ENCODE measurements at places on chromosomes 3 and 15. TPM values are rescaled to one million over a fixed set of nuclear protein-coding genes. Genes with fewer than 3 reads are reported as not detected.

DNA sequence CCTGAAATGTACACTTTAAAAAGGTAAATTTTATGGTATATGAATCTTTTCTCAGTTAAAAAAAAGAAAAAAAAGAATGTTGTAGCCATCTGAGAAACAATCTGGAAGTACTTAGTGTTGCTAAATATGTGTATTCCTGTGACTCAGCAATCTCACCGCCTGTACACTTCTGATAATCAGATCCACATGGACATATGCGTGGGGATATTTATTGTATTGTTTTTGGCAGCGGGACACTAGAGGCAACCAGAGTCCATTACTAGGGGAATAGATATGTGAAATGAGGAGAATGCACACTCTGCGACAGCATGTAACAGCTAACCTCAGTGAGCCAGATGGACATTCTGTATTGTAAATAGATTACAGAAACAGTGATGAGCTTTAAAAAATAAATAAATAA lies 65.4 kb downstream of the AQP9 start:
- no peaks in the 10 kb centered on the region for H3K4me1 ChIP-seq
- DNase-seq: no peak
- no peak overlapping the region for H3K4me3 ChIP-seq
- H3K27ac ChIP-seq: no peak overlapping the region
- H3K36me3 ChIP-seq: no peaks in the 10 kb centered on the region

Gene COL6A6
- total RNA-seq: not detected

DNA sequence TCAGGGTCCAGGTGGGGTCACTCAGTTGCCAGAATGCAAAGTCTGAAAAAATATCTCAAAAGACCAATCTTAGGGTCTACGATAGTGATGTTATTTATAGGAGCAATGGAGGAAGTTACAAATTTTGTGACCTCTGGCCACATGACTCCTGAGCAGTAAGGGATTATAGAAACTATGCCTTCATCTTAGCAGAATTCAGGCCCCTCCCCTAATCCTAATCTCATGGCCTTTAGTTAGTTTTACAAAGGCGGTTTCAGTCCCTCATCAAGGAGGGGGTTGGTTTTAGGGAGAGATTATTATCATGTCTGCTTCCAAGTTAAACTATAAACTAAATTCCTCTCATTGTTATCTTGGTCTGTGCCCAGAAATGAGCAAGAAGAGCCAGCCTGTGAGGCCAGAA lies 5.9 kb upstream of the DCP1A start:
- H3K4me1 ChIP-seq: peaks cover 14% of the 10 kb centered on the region
- H3K27ac ChIP-seq: no peak overlapping the region
- DNase-seq: no peak
- no peak overlapping the region for H3K4me3 ChIP-seq

Gene RBP2
- total RNA-seq: not detected

Gene GPR160
- total RNA-seq: 0.21 TPM

GRCh38 chr3:75035146-75035545 lies 420.7 kb upstream of the CNTN3 start:
- DNase-seq: no peak
- H3K27ac ChIP-seq: no peak overlapping the region
- H3K36me3 ChIP-seq: peaks cover 5% of the 10 kb centered on the region
- H3K4me3 ChIP-seq: no peak overlapping the region
- H3K27me3 ChIP-seq: peaks cover 16% of the 10 kb centered on the region

Gene SH2D7
- total RNA-seq: not detected

DNA sequence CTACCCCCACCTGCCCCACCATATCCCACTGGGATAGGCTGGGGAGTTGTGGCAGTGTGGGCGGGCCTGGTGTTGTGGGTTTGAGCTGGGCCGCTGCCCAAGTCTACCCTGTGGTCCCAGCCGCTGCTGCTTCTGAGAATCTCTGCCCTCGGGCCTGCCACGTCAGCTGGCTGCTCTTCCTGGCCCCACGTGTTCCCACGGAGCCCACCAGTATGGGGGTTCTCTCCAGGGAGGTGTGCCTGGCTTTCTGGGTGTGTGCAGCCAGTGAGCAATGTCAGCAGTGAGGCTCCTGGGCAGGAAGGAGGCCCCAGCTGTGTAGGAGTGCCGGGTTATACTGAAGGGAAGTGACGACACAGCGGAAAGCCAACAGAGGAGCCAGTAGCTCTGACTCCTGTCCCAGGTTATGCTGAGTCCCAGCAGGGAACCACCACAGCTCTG lies 10.5 kb downstream of the GNAI2 start:
- H3K36me3 ChIP-seq: no peaks in the 10 kb centered on the region
- H3K27ac ChIP-seq: peak overlapping the region; percentile 71
- H3K4me3 ChIP-seq: peak overlapping the region; percentile 77
- no peaks in the 10 kb centered on the region for H3K27me3 ChIP-seq

- no peaks in the 10 kb centered on the region for H3K4me1 ChIP-seq
- H3K36me3 ChIP-seq: no peaks in the 10 kb centered on the region
- no peak overlapping the region for H3K4me3 ChIP-seq
- no peaks in the 10 kb centered on the region for H3K27me3 ChIP-seq
These were observed 150.3 kb downstream of the SLC9A9 start for GRCh38 chr3:143697975-143698374.

- no peaks in the 10 kb centered on the region for H3K27me3 ChIP-seq
- no peaks in the 10 kb centered on the region for H3K4me1 ChIP-seq
- H3K27ac ChIP-seq: no peak overlapping the region
- no peak overlapping the region for H3K4me3 ChIP-seq
These were observed 9.3 kb downstream of the HHLA2 start for GRCh38 chr3:108305484-108306172.

Gene CHRNB4
- total RNA-seq: 4.1 TPM

Gene ATP13A5
- total RNA-seq: not detected

GRCh38 chr3:126501736-126502135 lies 15.8 kb downstream of the UROC1 start:
- H3K36me3 ChIP-seq: no peaks in the 10 kb centered on the region
- H3K27ac ChIP-seq: no peak overlapping the region

DNA sequence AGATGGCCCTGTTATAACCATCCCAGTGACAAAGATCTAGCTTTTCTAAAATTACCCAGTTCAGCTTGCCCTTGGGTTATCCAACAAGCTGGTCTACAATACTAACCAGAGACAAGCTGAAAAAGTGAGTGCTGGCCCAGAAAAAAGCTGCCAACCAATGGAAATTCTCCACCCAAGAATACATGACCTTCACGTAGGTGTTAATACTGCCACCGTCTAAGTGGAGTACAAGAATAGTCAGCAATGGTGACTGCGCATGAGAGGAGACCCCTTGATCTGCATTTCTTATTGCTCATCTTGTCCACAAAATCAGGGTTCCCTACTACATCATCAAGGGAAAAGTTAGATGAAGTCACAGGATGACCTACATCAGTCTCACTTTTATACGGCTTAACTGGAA lies 15.8 kb upstream of the PLCH1 start:
- no peak for DNase-seq
- H3K27me3 ChIP-seq: no peaks in the 10 kb centered on the region
- H3K36me3 ChIP-seq: peaks cover 2% of the 10 kb centered on the region
- H3K4me3 ChIP-seq: no peak overlapping the region

DNA sequence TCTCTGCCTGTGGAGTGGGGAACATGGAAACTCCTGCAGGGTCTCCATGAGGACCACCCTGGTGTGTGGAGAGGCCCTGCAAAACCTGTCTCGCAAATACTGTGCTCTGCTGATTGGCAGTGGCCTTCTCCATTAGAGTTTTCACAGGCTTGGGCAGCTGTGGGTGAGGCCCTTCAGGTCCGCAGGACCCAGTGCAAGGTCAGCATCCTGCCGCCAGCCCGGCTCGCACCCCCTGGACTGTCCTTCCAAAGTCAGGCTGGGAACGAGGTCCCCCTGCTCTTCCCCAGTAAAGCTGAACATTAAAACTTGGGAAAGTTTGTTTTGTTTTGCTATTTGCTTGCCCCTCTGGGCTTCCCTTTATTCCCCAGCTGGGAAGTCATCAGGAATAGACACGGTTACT lies 85.0 kb upstream of the PLXNA1 start:
- H3K27ac ChIP-seq: no peak overlapping the region
- DNase-seq: no peak
- no peak overlapping the region for H3K4me3 ChIP-seq
- H3K36me3 ChIP-seq: peaks cover 2% of the 10 kb centered on the region

Gene PDHB
- 63.5 TPM for total RNA-seq

Gene ERC2
- 12.2 TPM for total RNA-seq

DNA sequence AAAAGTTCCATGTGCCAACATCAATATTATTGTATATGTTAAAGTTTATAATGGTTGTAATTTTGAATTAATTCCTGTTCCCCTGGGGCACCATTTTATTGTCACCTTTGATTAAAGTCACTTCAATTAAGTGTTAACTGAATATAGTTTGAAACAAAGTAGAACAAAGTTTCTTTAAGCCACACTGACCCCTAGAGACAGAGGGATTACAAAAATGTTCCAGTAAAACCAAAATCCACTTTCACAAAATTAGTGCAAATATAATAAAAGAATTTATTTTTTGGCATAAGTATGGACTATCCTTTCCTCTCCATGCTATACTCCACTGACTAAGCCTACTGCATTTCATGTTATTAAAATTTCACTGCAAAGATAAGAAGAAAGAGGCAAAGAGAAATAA lies 123.9 kb downstream of the ZMAT3 start:
- H3K4me3 ChIP-seq: no peak overlapping the region
- H3K36me3 ChIP-seq: no peaks in the 10 kb centered on the region
- no peaks in the 10 kb centered on the region for H3K27me3 ChIP-seq
- no peak overlapping the region for H3K27ac ChIP-seq
- H3K4me1 ChIP-seq: no peaks in the 10 kb centered on the region
- no peak for DNase-seq

Gene TICRR
- 44.9 TPM for total RNA-seq

Gene GCSAM
- total RNA-seq: not detected

DNA sequence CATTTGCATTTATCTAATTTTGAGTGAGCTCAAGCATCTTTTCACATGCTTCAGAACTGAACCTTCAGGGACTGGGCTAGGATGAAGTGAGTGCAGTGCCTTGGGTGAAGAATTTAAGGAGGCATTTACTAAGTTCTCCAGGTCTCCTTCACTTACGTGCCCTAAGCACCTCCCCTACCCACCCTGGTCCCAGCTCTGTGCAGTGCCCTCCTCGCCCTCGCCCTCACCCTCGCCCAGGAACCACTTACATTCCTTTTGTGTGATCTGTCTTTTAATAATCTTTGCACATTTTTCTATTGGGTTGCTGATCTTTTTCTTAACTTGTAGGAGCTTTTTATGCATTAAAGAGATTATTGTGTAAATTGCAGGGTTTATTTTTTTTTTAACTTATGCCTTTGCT lies 322.6 kb downstream of the THSD4 start:
- H3K27ac ChIP-seq: no peak overlapping the region
- no peak overlapping the region for H3K4me3 ChIP-seq
- H3K36me3 ChIP-seq: no peaks in the 10 kb centered on the region
- no peak for DNase-seq

GRCh38 chr3:31300456-31301443 lies 232.0 kb upstream of the STT3B start:
- no peak overlapping the region for H3K4me3 ChIP-seq
- no peak for DNase-seq
- no peak overlapping the region for H3K27ac ChIP-seq

Gene ZNF385D
- total RNA-seq: 2.1 TPM

Gene CLPX
- 42.0 TPM for total RNA-seq

Gene SOX14
- total RNA-seq: 0.18 TPM

DNA sequence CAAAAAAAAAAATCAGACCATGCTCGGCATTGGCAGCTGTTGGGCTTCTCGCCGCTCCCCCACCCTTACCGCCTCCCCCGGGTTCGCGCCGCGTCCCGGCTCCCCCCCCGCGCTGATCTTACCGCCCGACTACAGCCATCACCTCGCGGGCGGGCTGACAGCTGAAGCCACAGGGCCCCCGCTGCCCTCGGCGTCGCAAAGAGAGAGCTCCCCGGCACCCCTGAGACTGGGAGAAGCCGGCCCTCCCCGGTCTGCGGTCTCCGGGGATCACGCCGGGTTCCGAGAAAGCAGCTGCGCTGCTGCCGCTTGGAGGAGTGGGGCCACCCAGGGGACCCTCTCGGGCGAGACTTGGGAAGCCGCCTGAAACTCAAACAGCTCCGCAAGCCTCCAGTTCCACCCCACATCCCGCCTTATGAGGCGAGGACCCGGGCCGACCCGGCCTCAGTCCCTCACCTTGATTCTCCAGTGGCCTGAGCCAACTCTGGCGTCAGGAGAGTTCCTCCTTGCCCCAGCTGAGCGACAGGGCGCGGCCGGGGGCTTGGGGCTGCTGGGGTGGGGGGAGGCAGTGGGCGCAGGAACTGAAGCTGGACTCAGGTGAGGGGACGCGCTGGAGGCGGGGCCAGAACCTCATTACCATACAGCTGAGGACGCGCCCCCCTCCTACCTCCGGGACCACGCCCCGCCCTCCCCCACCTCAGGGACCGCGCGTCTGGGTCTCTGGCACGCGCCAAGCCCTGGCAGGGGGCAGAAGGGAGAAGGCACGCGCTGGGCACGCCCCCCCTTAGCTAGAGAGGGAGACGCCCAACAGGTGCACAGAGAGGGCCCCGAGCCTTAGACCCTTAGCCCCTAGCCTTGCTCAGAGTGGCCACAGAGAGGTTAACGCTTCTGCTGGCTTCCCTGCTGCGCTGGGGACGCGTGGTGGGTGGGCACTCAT lies 1.0 kb upstream of the DLL4 start:
- no peaks in the 10 kb centered on the region for H3K36me3 ChIP-seq
- H3K27ac ChIP-seq: no peak overlapping the region
- DNase-seq: no peak
- H3K4me1 ChIP-seq: peaks cover 41% of the 10 kb centered on the region
- H3K4me3 ChIP-seq: peak overlapping the region; percentile 89

GRCh38 chr15:75030023-75030413 lies 6.6 kb downstream of the PPCDC start:
- no peak overlapping the region for H3K27ac ChIP-seq
- no peak overlapping the region for H3K4me3 ChIP-seq
- H3K27me3 ChIP-seq: no peaks in the 10 kb centered on the region
- no peak for DNase-seq
- H3K4me1 ChIP-seq: peaks cover 11% of the 10 kb centered on the region

Gene STARD9
- total RNA-seq: 16.5 TPM

DNA sequence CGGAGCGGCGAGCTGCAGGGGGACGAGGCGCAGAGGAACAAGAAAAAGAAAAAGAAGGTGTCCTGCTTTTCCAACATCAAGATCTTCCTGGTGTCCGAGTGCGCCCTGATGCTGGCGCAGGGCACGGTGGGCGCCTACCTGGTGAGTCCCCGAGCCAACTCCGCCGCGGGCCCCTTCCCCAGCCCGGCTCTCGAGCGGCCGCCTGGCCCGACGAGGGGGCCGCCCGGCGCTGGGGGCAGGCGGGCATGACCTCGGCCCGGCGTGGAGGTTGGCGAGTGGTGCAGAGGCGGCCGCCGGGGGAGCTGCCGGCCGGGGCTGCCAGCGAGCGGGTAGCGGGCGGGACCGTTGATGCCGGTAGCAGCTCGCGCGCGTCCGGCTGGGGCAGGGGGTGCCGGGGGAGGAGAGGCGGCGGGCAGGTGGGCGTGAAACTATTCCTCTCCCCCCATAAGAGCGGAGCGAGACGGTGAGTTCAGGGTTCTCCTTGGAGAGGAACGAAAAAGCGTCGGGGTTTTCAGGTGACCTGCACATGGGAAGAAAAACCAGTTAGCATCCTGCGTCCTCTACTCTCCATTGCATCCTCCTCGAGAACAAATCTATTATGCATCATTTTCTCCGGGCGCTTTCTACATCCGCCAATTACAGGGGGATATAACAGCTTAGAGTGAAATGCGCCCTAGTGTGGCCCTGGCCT lies 585 bp downstream of the SLCO3A1 start:
- no peak overlapping the region for H3K27ac ChIP-seq
- peak overlapping the region; percentile 91 for H3K4me3 ChIP-seq
- H3K27me3 ChIP-seq: peaks cover 36% of the 10 kb centered on the region

- H3K4me1 ChIP-seq: peaks cover 7% of the 10 kb centered on the region
- H3K4me3 ChIP-seq: no peak overlapping the region
These were observed 463.5 kb downstream of the FOXP1 start for GRCh38 chr3:71120012-71120411.
